C1 segment of cervical spinal cord (tissue), 14 donors: ENCODE measurements at places on chromosomes 7 and 10.

DNA sequence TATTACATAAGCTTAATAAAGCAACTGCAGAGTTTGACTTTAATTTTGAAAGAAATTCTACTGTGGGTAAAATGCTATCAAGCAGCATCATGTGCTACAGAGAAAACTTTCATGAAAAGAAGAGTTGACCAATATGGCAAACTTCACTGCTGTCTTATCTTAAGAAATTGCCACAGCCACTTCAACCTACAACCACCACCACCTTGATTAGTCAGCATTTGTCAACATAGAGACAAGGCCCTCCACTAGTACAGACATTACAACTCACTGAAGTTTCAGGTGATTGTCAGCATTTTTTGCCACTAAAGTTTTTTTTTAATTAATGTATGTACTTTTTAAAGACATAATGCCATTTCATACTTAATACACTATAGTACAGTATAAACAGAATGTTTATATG lies 350.3 kb downstream of the HPSE2 start:
- DNase-seq: no peak

GRCh38 chr7:39583539-39583938 lies 17.3 kb downstream of the YAE1 start:
- DNase-seq: no peak

DNA sequence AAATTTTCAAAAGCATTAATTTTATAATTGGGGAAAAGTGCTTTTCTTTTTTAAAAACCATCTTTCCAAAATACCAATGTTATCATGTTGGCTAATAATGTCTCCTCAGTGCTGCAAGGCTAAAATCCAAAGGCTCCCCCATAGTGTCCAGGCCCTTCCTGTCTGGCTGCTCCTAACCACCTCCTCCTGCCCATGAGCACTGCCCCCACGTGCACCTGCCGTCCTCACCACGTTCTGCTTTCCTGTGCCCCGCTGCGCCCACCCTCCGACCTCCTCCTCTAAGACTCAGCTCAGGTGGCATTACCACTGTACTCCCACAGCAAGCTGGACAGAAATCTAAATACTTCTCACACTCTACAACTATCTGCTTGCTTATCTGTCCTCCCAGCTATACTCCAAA lies 17.7 kb downstream of the PAXIP1 start:
- no peak for DNase-seq

DNA sequence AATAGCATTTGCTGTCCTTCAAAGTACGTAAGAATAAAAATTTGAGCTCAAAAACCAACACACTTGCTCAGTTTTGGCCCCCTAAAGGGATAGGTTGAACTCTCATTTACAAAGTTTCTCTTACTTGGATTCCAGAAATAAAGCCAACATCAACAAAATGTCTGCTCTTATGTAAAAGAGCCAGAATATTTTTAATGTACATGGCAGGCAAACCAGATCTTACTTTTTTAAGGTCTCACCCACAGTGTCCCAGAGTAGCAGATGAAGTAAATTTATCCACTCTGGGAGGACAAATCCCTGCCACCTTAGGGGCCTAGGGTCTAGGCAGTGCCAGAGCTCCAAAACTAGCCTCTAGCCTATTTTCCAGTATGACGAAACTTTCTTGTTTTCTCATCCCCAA lies 159.6 kb downstream of the SKAP2 start:
- no peak for DNase-seq

GRCh38 chr7:27189997-27190748 lies 5.1 kb upstream of the HOXA11 start:
- DNase-seq: no peak

DNA sequence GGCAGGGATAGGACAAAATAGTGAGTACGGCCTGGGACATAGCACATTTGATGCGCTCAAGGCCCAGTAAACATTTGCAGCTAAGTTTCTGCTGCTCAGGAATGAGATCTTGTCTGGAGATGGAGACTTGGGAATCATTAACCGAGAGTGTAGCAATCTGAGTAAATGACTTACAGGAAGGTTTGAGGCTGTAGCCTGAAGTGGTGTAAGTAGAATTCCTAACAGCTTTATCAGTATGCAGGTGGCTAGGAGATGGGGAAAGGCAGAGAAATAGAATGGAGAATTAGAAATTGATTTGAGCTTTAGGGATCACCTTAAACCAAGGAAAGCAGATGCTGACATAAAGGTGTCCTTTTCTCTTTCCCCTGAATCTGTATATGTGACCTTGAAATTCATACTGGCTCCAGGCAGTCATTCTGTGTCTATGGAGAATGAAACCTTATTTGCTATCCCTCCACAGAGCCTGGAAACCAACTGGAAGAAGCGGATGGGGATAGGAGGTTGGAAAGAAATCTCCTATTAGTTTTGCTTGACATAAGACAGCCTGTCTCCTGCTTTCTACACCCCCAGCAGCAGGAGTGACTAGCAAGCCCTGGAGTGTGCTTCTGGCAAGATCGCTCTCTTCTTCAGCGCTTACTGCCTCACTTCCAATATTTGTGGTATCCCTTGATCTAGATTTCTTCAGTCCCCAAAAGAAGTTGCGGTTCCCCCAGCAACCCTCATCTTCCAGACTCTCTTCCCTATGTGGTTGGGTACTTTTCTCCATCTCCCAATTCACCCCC lies 6.4 kb upstream of the PON2 start:
- no peak for DNase-seq

GRCh38 chr7:44277851-44278250 lies 47.5 kb downstream of the CAMK2B start:
- no peak for DNase-seq

DNA sequence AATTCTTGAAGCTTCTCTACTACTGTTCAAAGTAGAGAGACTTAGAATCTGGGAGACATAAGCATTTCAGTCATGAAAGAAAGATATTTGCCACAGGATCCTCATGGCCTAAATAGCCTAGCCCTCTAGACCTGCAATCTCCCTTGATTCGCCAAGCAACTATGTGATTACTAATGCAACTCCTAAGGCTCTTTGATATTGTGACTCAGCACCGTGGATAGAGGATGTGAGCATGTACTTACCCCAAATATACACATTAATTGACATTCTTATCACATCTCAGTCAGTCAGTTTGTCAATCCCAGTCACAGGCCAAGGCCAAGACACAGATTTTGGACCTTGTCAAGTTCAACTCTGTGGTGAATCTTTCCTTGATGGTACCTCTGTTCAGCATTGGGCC lies 42.6 kb downstream of the GPR37 start:
- DNase-seq: no peak

DNA sequence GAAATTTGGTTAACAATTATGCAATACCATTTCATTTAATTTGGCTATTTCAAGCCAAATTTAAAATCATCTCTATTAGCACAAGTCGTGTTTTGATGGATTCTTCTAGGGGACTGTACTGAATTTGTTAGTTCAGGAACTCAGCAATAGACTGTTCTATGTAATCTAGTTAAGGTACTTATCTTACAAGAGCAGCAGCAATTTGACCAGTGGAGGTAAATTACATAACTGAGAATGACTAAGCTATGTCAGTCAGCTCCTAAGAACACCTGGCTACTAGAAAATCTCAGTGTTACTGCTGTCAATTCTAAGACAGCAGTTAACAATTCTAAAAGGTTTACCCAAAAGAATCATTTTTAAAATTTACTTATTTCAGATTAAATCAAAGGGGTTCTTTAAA lies 513.9 kb upstream of the ZWINT start:
- no peak for DNase-seq

DNA sequence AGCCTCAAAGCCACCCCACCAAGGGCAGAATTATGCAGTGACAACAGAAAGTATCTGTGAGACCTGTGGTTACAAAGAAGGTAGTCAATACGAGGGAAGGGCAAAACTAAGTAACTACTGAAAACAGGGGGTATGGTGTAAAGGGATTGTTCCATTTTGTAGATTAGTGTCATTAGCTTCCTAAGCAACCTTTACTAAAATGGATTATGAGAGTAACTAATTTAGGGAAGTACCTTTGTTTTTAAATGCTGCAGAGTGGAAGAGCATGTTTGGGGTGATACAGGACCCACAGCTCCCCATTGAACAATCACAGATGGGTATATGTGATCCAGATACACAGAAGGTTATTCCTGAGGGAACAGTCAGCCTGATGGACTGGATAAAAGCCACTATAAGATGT lies 51.3 kb upstream of the TAC1 start:
- no peak for DNase-seq

DNA sequence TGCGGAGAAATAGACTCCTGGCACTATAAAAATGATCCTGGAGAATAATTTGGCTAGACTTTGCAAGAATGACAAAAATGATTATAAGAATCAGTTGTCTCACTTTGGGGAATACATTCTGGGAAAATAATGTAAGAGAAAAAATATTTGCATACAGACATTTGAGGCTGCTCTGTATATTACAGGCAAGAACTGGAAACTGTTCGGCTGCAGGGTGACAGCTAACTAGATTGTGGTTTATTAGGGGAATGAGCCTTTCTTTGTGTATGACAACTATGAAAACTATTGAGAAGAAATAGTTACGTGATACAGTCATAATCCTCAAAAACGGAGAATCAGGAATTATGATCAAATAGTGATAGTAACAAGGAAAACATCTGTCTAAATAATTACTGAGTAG lies 8.6 kb downstream of the TRIM56 start:
- DNase-seq: no peak

- no peak for DNase-seq
Observed at GRCh38 chr7:2071133-2071832, 161.5 kb downstream of the MAD1L1 start.

DNA sequence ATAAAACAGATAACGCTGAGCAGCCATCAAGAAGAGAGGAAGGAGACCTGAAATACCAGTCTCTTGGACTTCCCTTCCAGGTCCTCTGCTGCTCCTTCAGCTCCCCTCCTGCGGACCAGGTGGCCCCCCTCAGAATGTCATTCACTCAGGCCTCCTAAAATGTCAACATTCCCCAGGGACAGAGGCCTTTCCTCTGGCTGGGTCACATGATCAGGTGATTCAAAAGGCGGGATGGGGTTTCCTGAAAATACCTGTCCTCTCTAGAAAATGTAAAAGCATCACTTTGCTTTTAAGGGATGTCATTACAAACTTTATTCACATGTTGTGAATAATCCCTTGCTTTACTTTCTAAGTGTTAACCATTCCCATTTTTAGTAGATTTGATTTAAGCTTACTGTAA lies 311.1 kb downstream of the INHBA start:
- DNase-seq: no peak

DNA sequence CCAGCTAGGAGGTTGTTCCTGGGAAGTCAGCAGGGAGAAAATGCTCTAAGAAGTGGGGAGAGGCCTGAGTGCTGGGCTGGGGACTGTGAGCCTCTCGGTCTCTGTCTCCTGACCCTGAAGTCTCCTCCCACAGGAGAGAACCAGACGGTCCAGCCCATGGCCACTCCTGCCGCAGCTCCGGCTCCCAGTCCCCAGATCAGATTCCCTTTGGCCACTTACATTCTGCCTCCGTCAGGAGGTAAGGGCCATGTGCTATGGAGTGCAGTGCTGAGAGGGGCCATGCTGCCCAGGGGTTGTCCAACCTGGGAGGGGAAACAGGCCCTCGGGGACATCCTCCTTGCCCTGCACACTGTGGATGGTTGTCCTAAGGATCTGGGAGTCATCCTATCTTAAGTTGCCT lies 21.3 kb upstream of the ZNF467 start:
- no peak for DNase-seq

- no peak for DNase-seq
Observed at GRCh38 chr7:121473645-121474300, 77.7 kb upstream of the FAM3C start.

DNA sequence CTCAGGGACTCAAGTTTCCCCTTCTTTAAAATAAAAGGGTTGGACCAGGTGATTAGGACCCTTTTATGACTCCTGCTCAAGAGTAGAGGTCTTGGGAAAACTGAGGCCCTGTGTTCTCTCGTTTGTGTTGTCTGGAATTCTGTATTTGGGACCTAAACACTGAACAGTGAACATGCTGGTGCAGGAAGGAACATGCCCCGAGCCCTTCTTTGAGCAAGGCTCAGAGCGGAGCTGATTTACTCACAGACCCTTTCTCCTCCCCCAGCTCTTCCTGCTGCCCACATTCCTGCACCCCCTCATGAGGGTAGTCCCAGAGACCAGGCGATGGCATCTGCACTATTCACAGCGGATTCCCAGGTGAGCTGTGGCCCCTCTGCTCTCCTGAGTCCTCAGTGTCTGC lies 14.2 kb downstream of the ZKSCAN1 start:
- no peak for DNase-seq
